Naive thymus-derived CD8-positive, alpha-beta T cell (primary cell): ENCODE measurements at places on chromosomes 4 and X. TPM values are rescaled to one million over a fixed set of nuclear protein-coding genes. Genes with fewer than 3 reads are reported as not detected.

DNA sequence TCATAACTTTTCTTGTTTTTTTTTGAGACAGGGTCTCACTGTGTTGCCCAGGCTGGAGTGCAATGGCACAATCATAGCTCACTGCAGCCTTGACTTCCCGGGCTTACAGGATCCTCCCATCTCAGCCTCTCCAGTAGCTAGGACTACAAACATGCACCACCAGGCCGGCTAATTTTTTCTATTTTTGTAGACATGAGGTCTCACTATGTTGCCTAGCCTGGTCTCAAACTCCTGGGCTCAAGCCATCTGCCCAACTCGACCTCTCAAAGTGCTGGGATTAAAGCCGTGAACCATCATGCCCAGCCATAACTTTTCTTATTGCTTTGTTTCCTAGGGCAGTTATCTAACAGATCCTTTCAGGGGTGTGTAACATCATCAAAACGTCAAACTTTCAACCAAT, 11.8 kb downstream of the SEC24D start:
- no peak for DNase-seq

Gene UGT2B11
- not detected for polyA plus RNA-seq

DNA sequence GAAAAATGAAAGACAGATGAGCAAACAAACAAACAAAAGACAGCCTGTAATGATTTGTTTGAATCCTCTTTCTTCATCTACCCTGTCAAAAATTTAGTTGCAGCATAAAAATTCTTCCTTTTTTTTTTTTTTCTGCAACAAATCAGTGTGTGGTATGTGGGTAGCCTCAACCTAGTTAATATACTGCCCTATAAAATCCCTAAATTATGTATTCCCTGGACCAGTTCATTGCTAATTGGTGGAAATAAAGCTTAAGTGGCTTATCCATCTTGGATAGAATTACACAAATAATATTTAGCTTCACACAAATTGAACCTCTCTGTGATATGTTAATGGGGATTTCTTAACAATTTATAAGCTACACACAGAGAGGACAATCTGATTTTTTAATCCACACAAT, 208.4 kb downstream of the NDST4 start:
- DNase-seq, result no peak

Gene USP9X
- 27.1 TPM for polyA plus RNA-seq

Gene UGT2A1
- polyA plus RNA-seq, result not detected

DNA sequence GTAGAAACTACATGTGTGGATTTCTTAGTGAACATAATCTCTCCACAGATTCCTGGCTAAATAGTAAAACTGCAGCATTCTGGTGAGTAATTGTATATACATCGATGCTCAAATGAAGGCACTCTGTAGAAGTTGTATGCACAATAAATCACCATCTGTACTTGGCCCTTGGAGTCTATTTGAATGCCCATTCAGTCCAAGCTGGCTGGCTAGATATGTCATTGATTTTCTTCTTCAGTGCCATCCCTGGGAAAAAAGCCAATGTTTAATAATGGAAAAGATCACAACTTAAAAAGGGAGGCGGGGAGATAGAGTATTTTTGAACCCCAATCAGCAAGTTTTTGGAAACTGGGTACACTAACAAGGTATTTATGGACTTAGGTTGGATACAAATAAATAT, 381.0 kb upstream of the TEX13C start:
- no peak for DNase-seq

GRCh38 chr4:7910952-7911578, 28.6 kb downstream of the AFAP1 start:
- DNase-seq, result no peak

GRCh38 chr4:186946682-186947294, 223.1 kb upstream of the FAT1 start:
- DNase-seq, result no peak

Gene TCEAL7
- not detected for polyA plus RNA-seq

Gene CSAG3
- polyA plus RNA-seq, result not detected

Gene PDZD4
- 1.5 TPM for polyA plus RNA-seq

DNA sequence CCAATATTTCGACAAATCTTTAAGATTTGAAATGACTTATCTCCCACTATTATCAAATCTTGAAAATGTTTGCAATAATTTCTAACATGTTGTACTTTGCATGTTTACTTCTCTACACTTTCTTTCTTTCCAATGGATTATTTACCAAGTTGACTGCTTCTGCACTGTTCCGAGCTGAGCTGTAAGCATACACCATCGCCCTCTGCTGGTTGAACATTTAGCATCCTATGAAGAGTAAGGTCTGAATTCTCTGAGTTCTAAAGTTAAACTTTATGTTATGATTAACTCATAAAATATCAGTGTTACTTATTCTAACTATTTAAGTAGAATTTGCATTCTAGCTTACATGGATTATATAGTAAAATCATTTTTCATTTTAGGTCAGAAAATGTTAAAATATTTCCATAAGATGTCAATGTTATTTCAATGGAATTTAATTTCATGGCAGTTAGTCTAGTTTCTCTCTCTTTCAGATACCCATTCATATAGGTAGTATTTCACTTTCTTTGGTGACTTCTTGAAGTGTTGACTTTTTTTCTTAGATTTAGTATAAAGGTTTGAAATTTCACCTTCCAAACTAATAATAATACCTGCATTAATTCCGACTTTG, 137.4 kb downstream of the DKK2 start:
- DNase-seq, result no peak
